Right lobe of liver (tissue), 6 donors: ENCODE measurements at places on chromosomes 11 and 22.

GRCh38 chr11:122984186-122985011 lies 2.8 kb upstream of the BSX start:
- no peak for DNase-seq

DNA sequence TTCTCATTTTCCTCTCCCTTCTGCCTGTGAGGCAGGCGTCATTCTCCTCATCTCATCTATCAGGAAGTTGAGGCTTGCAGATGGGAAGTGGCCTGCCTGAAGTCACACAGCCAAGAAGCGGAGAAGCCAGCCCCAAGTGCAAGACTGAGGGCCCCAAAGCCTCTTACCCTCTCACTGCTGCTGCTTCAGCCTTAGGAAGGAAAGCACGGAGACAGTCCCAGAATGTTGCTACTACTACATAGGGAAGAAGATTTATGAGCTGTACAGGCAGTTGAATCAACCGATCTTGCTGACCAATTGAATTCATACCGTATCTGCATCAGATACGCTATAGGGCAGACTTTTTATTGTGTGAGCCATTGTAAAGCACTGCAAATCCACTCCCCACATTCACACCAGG lies 89.0 kb downstream of the CWC15 start:
- DNase-seq = no peak

DNA sequence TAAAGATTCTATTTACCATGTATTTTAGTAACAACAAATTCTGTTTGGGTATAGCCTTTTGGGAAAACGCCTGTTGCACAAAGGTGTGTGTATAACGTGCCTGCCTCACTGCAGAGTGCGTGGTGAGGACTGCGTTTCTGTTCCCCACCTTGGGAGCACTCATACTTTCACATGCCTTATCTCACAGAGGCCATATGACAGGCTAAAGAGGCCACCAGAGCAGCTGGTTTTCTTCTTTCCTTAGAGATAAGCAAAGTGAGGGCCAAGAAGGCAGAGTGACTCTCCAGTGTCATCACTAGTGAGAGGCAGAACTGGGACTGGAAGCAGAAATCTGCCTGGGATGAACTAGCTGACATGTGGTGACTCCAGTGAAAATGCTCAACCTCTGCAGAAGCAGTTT lies 369.2 kb upstream of the NARS2 start:
- DNase-seq = no peak

DNA sequence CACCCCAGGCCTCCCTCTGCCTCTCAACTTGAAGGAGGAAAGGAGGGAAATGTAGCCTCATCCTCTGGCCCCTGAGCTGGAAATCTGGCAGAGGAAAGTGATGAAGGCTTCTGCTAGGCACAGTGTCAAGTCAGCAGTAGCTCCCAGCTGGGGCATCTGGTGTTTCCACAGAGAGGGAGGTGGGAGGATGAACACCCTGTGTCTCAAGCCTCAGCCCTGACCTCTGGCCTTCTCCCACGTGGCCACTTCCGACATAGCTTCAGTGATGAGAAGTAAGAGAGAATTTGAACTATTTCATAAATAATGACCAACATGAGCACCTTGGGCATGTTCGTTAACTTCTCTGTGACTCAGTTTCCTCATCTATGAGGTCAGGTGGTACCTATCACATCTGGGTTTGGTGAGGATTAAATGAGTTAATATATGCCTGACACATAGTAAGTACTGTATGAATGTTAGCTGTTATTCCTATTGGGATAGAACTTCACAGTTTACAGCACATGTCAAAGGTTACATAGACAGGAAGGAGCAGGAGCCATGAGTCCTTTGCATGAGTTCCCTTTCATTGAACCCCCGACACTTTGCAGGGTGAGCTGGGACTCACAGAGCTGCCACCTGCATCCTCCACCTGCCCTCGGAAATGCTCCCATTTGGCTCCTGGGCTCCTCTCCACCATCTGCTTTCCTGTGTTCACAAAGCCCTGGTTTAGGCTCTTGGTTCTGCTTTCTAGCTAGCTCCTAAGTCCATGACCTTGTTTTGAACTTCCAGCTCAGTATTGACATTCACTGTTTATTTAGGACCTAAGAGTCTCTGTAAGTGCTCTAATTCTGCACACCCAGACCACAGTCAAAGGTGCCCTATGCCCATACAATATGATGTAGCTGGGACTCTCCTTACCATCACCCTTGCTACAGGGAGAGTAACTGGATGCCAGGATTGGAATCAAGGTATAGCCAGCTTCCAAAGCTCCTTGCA lies 61.7 kb downstream of the CSNK2A3 start:
- DNase-seq = no peak

DNA sequence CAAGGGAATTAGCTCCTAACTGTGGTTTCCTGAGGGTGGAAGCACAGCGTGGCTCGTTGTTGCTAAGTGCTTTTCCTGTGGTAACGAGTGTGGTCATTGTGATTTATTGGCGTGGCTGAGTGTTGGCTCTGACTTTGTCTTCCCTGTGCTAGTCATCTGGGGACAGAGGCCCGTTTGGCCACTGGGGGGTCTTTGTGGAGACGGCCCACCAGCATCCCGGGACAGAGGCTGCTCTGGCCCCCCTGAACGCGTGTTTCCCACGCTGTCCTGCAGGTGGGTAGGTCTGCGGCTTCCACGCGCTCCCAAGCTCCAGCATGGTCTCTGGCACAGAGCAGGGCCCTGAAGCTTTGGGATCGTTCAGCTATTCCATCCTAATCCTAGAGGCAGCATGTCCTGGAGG lies 1040.0 kb downstream of the TBC1D22A start:
- no peak for DNase-seq

DNA sequence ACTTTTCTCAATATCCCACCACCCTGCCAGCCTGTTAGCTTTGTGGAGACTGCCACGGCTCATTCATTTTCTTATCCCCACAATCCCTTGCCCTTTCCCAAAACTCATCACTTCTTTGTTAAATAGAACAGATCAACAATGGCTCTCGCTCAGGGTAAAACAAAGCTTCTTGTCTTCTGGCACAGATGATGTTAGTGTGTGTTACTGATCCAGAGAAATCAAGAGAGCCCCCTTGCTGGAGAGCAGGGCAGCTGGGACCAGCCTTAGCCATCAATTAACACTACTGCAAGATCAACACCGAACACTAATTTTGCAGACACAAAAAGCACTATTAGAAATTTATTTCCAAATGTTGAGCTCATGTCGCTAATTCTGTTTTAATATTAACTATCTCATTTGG lies 420.9 kb downstream of the TENM4 start:
- DNase-seq = no peak

GRCh38 chr11:27873664-27874063 lies 173.4 kb upstream of the BDNF start:
- DNase-seq = no peak

- DNase-seq = no peak
These were observed 28.9 kb upstream of the CARS1 start for GRCh38 chr11:3086114-3086513.

GRCh38 chr22:45544588-45545170 lies 42.0 kb downstream of the FBLN1 start:
- no peak for DNase-seq

DNA sequence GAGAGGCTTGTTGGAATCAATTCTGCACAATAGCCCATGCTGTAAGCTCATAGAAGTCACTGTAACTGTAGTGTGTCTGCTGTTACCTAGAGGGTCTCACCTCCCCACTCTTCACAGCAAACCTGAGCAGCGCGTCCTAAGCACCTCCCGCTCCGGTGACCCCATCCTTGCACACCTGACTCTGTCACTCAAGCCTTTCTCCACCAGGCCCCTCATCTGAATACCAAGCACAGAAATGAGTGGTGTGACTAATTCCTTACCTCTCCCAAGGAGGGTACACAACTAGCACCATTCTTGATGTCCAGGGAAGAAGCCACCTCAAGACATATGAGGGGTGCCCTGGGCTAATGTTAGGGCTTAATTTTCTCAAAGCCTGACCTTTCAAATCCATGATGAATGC lies 13.3 kb downstream of the SERPIND1 start:
- no peak for DNase-seq

- no peak for DNase-seq
These were observed at the start of gene PNPLA5 for GRCh38 chr22:43891360-43892182. PNPLA5 (minus strand) TSS chr22:43892013; CDS start chr22:43891880, 133 bp downstream.

DNA sequence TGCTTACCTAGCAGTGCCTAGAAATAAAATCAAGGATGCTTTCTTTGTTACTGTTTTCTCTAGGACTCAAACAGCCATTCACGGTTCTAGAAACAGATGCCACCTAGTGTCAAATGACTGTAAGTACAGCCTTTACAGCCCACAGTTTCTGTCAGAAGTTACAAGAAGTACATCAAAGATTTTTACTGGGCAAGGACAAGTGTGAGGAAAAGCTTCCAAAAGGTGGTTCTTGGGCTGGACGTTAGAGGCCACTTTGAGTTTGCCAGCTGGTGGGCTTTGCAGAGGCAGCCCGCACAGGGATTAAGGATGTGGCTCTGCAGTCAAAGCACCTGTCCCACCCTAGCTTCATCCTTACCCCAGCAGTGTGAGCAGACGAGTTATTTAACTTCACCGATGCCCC lies 6.9 kb downstream of the KMT5B start:
- no peak for DNase-seq

- DNase-seq = no peak
These were observed 716.6 kb upstream of the LUZP2 start for GRCh38 chr11:23780231-23780630.

GRCh38 chr11:134346976-134347350 lies 15.2 kb downstream of the GLB1L2 start:
- DNase-seq = no peak

GRCh38 chr22:49863931-49864330 lies 10.3 kb downstream of the ZBED4 start:
- DNase-seq = no peak

GRCh38 chr11:92346220-92346619 lies 121.6 kb downstream of the FAT3 start:
- DNase-seq = no peak

DNA sequence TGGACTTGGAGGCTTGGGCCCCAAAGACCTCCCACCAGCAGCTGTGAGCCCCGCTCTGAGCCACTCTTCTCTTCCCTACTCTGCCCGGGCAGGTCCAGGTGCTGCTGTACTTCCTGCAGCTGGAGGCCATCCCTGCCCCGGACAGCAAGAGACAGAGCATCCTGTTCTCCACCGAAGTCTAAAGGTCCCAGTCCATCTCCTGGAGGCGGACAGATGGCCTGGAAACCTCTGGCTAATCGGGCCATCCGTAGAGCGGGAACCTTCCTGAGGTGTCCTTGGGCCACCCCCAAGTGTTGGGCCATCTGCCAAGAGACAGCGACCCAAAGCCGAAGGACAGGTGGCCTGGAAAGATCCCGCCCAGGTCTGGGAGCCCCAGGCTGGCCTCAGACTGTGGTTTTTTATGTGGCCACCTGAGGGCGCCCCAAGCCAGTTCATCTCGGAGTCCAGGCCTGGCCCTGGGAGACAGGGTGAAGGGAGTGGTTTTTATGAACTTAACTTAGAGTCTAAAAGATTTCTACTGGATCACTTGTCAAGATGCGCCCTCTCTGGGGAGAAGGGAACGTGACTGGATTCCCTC lies 135.1 kb downstream of the BCR start:
- DNase-seq = peak; percentile 71

- no peak for DNase-seq
These were observed 37.2 kb downstream of the GRIK4 start for GRCh38 chr11:120548682-120549209.

DNA sequence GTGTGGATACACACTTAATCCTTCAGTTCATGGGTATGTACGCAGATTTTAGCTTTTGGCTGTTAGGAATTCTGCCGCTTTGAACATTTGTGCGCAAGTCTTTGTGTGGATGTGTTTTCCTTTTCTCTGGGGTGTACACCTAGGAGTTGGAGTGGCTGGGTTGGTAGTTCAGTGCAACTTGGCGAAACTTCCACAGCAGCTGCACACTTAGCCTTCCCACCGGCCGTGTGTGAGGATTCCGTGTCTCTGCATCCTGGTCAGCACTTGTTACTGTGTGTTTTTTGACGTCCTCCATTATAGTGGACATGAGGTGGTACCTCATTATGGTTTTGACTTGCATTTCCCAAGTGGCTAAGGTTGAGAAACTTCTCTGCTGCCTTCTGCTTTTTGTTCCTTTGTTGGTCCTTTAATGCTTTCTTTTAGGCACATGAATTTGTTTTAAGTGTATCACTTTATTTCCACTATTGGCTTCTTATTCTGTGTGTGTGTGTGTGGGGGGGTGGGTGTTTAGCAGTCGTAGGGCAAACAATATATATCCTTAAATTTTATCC lies 72.1 kb upstream of the SLC25A18 start:
- DNase-seq = no peak

GRCh38 chr22:22219140-22219996 lies 25.2 kb upstream of the VPREB1 start:
- no peak for DNase-seq

- no peak for DNase-seq
These were observed 83.9 kb downstream of the PTPRJ start for GRCh38 chr11:48064306-48064705.

GRCh38 chr22:36253523-36254490 lies 874 bp downstream of the APOL1 start:
- DNase-seq = no peak

DNA sequence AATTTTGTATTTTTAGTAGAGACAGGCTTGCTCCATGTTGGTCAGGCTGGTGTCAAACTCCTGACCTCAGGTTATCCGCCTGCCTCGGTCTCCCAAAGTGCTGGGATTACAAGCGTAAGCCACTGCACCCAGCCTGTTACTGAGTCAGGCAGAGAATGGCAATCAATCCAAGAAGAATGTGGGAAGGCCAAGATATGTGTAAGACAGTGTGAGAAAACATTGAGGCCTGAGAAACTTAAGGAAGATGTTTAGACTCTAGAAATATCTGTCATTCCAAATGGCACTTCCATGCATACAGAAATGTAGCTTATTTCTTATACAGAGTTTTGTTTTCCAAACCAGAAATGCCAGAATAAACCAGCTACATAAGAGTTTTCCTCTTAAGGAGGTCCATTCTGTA lies 248.5 kb downstream of the ETS1 start:
- DNase-seq = no peak

- no peak for DNase-seq
These were observed 2.8 kb upstream of the FADD start for GRCh38 chr11:70200212-70200844.

GRCh38 chr11:35036639-35037038 lies 102.3 kb upstream of the CD44 start:
- no peak for DNase-seq

GRCh38 chr11:27174672-27175210 lies 134.1 kb downstream of the BBOX1 start:
- DNase-seq = no peak

- DNase-seq = no peak
These were observed 272.2 kb downstream of the TENM4 start for GRCh38 chr11:79168530-79169110.

GRCh38 chr11:90332415-90332814 lies 109.6 kb upstream of the CHORDC1 start:
- DNase-seq = no peak
